Activated CD4-positive, alpha-beta memory T cell treated with anti-CD3 and anti-CD28 coated beads for 36 hours (primary cell): ENCODE measurements at places on chromosomes 4 and X.

- DNase-seq = peak; percentile 68
Measured at GRCh38 chr4:143358923-143359643, 22.4 kb downstream of the GAB1 start.

DNA sequence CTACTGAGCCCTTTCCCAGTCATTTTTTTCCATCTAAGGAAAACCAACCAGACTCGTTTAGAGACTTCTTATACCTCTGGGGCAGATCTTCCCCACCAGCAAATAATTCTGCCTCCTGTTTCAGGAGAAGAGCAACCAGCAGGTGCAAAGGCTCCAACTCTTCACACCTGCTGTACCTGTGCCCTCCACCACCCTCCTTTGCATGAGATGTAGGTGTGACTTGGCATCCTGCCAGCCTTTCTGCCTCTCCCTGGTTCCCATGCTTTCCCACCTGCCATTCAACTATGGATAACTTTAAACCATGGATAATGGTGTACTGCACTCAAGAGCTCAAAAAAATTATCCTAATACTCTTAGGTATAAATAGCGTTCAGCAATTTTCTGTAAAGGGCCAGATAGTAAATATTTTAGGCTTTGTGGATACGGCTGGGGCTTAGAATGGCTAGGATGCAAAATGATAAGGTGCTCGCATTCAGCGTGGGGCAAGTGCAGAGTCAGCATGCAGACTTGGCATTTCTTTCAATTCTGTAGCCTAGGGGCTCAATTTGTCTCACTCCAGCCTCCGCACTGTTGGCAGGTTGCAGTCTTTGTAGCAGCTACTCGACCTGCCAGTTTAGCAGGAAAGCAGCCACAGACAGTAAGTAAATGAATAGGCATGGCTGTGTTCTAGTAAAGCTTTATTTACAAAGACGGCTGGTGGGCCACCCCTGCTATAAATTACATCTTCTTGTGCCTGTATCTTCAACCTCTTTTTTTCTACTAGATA, 79.8 kb downstream of the HCCS start:
- no peak for DNase-seq

- peak; percentile 51 for DNase-seq
Measured at GRCh38 chrX:54357414-54358377, at the start of gene WNK3. WNK3 (minus strand) TSS chrX:54358046.

- no peak for DNase-seq
Measured at GRCh38 chr4:80336582-80336981, 1.1 kb downstream of the CFAP299 start.

- peak; percentile 61 for DNase-seq
Measured at GRCh38 chr4:147707892-147708672, 23.8 kb upstream of the ARHGAP10 start.

DNA sequence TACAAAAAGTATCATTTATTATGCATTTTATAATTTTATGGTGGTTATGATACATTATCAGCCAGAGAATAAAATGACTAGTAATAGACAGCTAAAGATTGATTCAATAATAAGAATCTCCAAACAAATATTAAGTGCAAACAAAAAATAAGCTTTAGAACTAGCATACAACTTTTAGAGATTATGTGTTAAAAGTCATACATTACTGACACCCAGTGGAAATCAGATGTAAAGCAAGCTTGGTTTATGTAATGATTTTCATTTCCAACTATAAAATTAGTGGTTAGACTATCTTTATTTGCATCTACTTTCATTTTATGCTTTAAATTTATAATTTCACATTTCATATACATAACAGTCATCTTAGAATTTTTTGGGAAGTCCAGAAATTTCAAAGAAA, 57.7 kb downstream of the IL13RA2 start:
- DNase-seq = no peak

DNA sequence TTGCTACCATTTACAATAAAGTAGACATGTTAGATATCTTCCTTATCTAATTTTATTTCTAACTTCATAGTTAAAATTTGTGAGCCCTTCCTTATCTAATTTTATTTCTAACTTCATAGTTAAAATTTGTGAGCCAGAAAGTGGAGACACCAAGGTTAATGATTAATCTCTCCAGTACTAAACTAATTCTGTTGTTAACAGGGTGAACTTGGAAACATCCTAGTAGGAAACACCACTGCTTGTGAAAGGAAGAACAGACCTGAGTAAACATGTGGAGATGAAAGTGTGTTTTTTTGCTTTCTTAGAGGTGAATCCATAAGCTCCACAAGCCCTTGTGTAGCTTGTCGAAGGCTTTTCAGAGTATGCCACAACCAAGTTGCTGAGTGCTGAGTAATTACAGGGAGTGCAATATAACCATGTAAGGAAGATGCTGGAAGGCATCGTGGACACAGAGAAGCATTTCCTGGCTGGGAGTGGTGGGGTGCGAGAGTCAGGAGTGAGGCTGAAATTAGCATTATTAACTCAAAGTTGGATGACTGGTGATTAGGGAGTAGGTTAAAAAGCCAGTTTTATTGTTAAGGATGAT, 118.6 kb upstream of the NEIL3 start:
- DNase-seq = no peak

DNA sequence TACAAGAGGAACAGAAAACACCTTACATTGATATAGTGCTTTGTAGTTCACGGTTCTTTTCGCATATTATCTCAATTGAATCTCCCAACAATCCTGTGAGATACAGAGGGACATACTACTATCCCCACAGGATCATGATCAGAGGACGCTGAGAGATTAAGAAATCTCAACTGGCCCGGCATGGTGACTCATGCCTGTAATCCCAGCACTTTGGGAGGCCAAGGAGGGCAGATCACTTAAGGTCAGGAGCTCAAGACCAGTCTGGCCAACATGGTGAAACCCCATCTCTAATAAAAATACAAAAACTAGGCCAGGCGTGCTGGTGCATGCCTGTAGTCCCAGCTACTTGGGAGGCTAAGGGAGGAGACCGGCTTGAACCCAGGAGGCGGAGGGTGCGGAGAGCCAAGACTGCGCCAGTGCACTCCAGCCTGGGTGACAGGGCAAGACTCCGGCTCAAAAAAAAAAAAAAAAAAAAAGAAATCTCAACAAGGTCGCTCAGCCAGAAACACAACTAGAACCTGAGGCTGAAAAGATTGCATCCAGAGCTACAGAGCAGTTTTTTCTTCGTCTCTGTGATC, 7.4 kb downstream of the APOO start:
- DNase-seq = no peak

GRCh38 chr4:188299161-188299560, 159.9 kb downstream of the TRIML1 start:
- no peak for DNase-seq

GRCh38 chrX:138877746-138878145, 166.2 kb upstream of the FGF13 start:
- no peak for DNase-seq

GRCh38 chr4:151670843-151671242, 90.0 kb downstream of the GATB start:
- no peak for DNase-seq

GRCh38 chr4:48180234-48180633, 46.2 kb upstream of the TXK start:
- no peak for DNase-seq

GRCh38 chr4:182925298-182925757, 8.1 kb upstream of the DCTD start:
- DNase-seq = peak; percentile 70

- no peak for DNase-seq
Measured at GRCh38 chr4:131093303-131093702, 1997.4 kb downstream of the C4orf33 start.

- no peak for DNase-seq
Measured at GRCh38 chrX:111265486-111265885, 4.8 kb downstream of the CAPN6 start.

DNA sequence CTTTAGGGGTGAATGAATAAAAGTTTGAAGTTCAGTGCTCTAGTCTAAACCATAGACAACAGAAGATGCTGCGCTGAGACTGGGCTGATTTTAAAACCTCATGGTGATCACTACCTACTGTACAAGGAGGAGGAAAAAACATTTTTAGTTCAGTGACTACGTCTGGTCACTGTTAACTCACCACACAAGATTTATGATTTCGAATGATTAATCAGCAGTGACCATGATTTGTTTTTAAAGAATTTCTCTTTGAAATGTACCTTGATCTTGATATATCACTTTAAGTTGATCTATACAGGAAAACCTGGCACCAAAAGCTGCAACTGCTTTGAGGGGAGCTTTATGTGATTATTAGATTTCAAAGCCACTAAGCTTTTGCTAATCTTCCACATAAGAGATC, 286.3 kb downstream of the PDGFC start:
- no peak for DNase-seq

- no peak for DNase-seq
Measured at GRCh38 chr4:186627226-186627865, 72.0 kb upstream of the MTNR1A start.

GRCh38 chr4:20403846-20404245, 152.1 kb downstream of the SLIT2 start:
- DNase-seq = no peak

DNA sequence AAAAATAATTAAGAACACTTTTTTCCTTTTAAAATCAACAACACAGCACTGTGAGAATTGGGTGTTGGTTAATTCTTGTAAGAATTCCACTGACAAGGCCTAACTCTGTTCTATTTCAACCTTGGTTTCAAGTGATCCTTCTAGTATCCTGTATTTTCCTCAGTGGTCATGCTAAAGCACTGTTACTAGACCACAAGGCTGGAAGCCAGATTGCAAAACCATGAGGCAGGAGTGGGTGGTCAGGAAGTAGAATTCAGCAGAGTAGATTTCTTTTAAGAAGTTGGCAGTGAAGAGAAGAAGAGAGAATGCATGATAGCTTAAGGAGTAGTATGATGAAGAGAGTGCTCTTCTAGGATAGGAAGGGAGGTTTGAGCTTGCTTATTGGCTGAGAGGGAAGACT, 71.6 kb upstream of the LEF1 start:
- DNase-seq = no peak

GRCh38 chr4:88341227-88342192, 37.1 kb upstream of the HERC6 start:
- no peak for DNase-seq

DNA sequence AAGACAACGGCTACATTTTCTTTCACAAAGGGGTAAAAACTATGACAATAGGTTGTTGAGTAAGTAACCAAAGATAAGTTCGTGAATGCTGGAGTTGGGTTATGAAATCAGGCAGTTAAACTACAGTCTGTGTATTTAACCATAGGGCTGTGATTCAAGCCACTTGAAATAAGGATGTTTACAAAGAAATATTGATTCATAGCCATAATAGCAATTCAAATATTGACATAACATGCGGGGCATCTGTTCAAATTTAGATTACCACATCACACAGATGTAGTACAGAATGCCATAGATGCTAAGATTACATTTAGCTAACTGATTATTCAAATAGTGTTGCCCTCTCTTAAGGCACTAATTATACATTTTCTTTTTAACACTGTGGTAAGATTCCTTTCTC, 364.1 kb downstream of the FSTL5 start:
- DNase-seq = no peak

DNA sequence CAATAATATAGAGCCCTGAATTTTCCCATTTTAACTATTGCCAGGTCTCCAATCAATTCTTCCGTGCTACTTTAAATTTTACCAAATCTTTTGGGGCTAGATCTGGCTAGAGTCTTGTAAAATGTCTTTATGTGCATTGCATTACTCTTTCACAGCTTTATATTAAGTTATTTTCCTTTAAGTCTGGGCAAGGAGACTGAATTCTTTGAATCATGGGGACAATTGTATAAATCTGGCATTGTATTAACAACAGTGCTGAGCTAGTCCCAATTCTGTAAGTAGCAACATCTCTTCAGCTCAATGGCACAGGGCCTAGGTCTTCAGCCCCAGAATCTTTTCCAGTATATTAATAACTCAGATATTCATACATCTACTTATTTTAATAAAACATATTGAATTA, 1080.4 kb upstream of the INTU start:
- DNase-seq = no peak

DNA sequence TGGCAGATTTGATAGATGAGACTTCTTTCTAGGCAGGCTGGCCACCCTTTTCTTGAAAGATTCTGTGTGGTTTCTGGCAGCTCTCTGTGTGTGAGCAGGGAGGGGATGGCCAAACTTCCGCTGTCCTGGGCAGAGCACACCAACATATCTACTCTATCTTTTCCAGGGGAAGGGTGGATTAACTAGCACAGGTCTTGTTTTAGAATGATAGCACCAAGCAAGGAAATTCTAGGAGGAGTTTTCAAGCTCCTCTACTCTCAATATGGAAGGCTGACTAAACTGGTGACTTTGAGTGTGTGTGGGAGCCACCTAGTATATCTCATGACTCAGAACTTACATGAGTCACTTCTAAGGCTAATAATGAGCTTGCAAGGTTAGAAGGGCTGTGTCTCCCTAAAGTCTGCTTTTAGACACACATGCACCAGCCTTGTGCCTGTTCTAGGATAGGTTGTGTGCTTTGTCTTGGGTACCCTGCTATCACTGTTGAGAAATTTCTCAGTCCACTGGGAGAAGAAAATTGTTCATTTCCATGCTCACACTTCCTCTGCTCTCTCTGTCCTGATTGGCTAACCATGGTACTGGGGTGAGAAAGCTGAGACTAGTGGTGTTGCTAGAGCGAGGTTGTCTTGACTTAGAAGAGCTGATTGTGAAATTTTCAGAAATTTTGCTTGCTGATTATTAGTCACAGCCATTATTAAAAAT, 72.9 kb downstream of the YIPF6 start:
- DNase-seq = peak; percentile 35

GRCh38 chr4:52588771-52589591, 70.1 kb downstream of the USP46 start:
- DNase-seq = peak; percentile 67

GRCh38 chrX:136065044-136065671, 79.9 kb downstream of the SLC9A6 start:
- peak; percentile 46 for DNase-seq

- DNase-seq = no peak
Measured at GRCh38 chr4:33886356-33886755, 2358.0 kb downstream of the ARAP2 start.

DNA sequence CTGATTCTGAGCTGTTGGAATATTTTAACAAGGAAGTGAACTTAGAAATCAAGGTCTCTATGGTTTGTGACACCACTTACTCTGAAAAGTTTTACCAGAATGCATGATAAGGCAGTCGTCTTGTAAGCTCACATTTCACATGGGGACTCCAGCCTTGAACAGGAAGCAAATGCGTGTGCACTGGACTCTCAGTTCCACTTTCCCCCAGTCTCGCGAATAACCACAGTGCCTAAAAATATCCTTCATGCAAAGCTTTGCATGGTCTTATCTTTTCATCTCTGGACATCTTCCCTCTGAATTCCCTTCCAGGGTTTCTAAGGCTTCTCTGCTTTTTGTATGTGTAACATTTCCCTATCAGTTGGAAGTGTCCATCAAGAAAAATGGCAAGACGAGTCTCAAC, 581.8 kb downstream of the NLGN4X start:
- DNase-seq = no peak

- no peak for DNase-seq
Measured at GRCh38 chr4:86973668-86974067, 38.9 kb downstream of the AFF1 start.

GRCh38 chr4:19636451-19636850, 615.3 kb upstream of the SLIT2 start:
- no peak for DNase-seq

GRCh38 chrX:9327747-9328145, 137.1 kb upstream of the TBL1X start:
- DNase-seq = no peak

- DNase-seq = no peak
Measured at GRCh38 chrX:53286171-53286570, 4.8 kb upstream of the IQSEC2 start.

GRCh38 chr4:26082565-26082964, 168.5 kb downstream of the SMIM20 start:
- no peak for DNase-seq

- DNase-seq = no peak
Measured at GRCh38 chr4:15894921-15895916, 43.3 kb downstream of the FGFBP1 start.
